ENCODE measurements at places on chromosomes 3 and 15.

- peak; percentile 54 for DNase-seq
Measured at GRCh38 chr3:99562138-99562537, 76.3 kb upstream of the COL8A1 start.

DNA sequence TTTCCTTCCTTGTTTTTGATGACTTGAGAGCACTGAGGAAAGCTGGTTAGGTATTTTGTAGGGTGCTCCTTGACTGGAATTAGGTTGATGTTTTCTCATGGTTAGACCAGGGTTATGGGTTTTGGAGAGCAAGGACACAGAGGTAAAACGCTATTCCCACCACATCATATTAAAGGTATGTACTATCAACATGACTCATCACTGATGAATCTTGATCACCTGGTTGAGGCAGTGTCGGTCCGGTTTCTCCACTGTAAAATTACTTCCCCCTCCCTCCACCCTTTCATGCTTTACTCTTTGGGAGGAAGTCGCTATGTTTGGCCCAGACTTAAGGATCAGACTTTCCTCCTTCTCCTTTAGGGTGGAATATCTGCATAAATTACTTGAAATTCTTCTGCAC, 201.6 kb downstream of the EDEM1 start:
- no peak for DNase-seq

- DNase-seq, result no peak
Measured at GRCh38 chr15:35252351-35252865, 167.3 kb upstream of the NANOGP8 start.

GRCh38 chr3:50453907-50454306, 49.5 kb downstream of the CACNA2D2 start:
- DNase-seq, result no peak

- DNase-seq, result peak; percentile 4
Measured at GRCh38 chr15:61888074-61888780, 172.0 kb downstream of the VPS13C start.

DNA sequence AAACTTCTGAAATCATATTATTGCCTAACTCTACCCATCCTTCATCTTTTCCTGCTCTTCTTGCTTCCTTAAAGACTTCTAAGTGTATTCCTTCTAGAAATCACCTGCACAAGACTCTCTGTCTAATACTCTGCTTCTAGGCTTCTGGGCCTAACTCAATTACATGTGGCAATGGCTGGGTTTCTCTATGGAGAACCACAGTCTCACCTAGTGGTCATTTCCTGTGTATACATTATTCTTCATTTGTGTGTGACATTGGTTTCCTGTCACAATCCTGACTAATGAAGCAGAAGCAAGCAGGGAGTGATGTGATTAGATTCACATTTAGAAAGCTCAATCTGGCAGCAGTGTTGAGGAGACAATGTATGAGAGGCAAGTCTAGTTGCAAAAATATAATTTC, 16.9 kb upstream of the CLDN1 start:
- no peak for DNase-seq

- DNase-seq, result no peak
Measured at GRCh38 chr3:38022896-38023709, 6.3 kb downstream of the PLCD1 start.

GRCh38 chr3:176906046-176906905, 291.0 kb downstream of the TBL1XR1 start:
- peak; percentile 77 for DNase-seq

GRCh38 chr3:84547971-84548970, 410.5 kb upstream of the CADM2 start:
- DNase-seq, result no peak

GRCh38 chr15:50095938-50096821, 22.9 kb downstream of the ATP8B4 start:
- no peak for DNase-seq

GRCh38 chr3:53566461-53567145, 72.2 kb downstream of the CACNA1D start:
- DNase-seq, result no peak

GRCh38 chr3:36662626-36663025, 101.7 kb downstream of the DCLK3 start:
- no peak for DNase-seq

DNA sequence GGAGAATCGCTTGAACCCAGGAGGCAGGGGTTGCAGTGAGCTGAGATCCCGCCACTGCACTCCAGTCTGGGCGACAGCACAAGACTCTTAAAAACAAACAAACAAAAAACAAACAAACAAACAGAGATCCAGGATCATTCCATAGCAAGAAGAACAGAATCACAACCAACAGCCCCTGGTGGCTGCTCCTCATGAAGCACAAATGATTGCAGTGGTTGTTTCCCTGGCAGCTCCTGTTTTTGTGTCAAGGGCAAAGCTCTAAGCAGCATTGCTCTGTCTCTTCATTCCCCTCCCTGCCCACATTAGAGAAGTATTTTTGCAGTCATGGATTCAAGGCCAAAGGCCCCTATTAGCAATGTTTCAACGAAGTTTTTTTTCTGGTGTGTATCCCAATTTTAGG, 25.8 kb upstream of the BLM start:
- DNase-seq, result peak; percentile 5

- no peak for DNase-seq
Measured at GRCh38 chr3:167989066-167989465, 106.7 kb downstream of the GOLIM4 start.

DNA sequence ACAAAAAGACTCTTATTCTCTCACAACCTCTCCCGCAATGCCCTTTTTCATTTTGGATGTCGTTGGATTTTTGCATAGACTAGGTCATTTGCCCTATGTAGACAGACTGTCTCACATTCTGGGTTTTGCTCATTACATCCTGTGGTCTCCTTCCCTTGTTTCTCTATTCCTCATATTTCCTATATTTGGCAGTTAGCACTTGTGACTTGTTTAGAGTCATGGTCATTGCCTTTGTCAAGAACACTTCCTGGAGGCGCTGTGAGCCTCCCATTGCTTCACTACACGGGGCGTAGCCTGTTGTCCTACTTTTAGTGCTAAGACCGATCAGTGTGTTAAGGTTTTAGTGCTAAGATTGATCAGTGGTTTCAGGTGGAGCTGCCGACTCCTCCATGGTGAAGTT, 16.1 kb upstream of the TATDN2 start:
- no peak for DNase-seq

GRCh38 chr15:91182101-91182500, 82.0 kb downstream of the SV2B start:
- DNase-seq, result no peak

All from adipocyte (in vitro differentiated cells).